Upper lobe of left lung (tissue), 6 donors: ENCODE measurements at places on chromosomes 3 and 15.

DNA sequence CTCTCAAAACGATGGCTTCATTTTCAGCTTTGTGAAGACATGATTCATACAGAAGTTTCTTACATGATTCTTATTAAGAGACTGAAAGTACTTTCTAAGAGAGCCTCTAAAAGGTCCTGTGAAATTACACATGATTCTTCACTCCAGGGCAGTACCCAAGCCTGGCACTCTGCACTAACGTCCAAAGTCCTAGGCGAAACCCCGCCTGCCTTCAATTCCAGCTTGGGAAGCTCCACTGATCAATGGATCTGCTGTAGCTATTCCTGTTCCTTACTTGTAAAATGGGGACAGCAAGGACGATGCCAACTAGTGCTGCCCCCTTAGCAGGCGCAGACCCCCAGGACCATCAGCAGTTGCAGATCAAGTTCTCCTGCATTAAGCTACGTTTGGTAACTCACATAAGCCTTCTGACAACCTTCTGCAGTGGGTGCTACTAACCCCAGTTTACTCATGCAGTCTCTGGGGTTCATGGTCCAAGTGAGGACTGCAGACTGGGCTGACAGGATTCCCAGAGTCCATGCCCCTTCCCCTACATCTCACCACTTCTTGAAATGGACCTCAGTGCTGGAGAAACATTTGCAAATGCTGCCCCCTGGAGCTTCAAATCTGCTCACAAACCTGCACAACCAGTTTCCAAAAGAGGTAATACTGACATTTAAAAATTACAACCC lies 10.6 kb downstream of the CHCHD4 start:
- DNase-seq, result no peak

DNA sequence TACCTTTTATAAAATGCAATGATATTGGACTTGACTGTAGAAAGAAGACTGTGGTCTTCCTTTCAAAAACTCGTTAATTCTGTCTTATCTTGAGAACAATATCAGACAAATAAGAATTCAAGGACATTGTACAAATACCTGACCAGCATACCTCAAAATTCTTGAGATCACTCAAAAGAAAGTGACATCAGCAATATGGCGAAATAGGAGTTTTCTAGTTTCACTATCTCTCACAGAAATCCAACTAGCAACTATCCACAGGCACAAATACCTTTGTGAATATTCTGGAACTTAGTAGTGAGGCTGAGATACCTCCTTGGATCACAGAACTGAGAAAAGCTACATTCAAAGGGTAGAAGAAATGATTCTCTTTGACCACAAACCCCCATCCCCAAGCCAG lies 419.7 kb downstream of the ZNF385D start:
- no peak for DNase-seq

DNA sequence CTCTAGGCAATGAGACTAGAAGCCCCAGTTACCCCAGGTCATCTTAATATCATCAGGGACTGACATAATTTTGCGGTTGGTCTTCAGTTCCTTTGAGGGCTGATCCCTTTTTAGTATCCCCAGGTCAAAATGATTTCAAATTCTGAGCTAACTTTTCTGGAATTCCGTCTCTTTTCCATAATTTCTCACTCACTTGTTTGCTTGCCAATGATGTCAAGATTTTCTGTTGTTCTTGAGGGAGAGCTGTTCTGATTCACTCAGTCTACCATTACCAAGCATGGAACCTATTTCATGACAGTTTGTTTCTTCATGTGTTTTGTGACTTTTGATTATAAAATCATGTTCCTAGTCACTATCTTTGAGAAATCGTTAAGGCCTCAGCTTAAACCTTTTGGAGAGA lies 190.5 kb upstream of the LYSMD4 start:
- no peak for DNase-seq

DNA sequence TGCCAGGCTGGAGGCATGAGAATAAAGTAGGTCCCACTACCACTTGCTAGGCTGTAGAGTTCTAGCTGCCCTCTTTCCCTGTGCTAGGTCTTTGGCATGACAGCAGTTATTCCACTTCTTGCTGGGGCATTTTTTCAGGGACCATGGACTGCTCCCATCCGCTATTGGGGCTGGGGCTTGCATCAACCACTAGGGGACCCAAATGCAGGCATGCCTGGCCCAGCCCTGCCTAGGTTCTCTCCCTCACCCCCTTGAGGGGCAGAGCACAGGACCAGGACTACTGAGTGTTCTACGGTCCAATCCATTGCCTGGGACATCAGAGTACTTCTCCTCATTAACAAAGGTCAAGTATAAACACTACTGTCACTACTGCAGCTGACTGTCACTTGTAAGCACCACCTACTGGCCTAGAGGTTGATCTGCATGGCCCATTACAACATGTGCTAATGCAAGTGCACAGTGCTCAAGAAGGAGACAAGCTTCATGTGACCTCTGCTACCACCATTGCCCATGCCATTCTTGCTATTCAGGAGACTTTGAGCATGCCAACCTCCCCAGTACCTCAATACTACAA lies 270.5 kb downstream of the MBNL1 start:
- no peak for DNase-seq

- no peak for DNase-seq
These were observed 55.6 kb upstream of the LINGO1 start for GRCh38 chr15:77688266-77688665.

DNA sequence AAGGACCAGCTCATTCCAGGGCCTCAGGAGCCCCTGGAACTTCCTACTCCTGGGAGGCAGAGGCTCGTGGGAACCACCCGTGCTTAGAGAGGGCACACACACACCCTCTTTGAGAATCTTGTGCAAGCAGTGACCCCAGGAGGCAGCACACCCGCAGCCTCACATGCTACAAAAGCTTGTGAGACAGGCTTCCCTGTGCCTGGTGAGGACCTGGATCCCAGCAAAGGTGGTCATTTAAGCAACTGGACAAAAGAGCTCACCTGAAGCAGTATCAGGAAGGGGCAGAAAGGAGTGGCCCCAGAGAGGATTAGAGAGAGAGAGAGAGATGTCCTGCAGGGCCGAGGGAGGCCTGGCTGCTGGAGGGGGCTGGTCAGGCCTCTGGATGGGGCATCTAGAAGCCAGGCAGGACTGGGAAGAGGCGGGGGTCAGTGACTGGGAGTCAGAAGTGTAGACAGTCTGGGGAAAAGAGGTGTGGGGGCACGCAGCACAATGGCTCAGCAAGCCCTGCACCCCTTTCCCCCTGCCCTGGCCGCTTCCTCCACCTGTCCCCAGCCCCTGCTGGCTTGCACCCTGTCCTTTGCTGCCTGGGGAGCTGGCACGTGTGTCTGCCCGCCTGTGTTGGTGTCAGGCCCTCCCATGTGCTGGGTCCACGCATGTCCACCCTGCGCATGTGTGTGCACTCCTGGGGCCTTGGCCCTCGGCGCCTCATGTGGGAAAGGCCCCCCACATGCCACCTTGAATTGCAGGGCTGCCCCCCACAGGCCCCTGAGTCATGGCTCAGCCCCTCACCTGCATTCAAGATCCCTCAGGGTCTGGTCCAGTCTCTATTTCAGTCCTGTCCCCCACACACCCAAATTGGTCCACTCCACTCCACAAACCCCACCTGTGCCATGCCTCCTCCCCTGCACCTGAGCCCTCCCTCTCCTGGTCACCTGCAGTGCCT lies 36.9 kb downstream of the TSPAN3 start:
- DNase-seq, result no peak

DNA sequence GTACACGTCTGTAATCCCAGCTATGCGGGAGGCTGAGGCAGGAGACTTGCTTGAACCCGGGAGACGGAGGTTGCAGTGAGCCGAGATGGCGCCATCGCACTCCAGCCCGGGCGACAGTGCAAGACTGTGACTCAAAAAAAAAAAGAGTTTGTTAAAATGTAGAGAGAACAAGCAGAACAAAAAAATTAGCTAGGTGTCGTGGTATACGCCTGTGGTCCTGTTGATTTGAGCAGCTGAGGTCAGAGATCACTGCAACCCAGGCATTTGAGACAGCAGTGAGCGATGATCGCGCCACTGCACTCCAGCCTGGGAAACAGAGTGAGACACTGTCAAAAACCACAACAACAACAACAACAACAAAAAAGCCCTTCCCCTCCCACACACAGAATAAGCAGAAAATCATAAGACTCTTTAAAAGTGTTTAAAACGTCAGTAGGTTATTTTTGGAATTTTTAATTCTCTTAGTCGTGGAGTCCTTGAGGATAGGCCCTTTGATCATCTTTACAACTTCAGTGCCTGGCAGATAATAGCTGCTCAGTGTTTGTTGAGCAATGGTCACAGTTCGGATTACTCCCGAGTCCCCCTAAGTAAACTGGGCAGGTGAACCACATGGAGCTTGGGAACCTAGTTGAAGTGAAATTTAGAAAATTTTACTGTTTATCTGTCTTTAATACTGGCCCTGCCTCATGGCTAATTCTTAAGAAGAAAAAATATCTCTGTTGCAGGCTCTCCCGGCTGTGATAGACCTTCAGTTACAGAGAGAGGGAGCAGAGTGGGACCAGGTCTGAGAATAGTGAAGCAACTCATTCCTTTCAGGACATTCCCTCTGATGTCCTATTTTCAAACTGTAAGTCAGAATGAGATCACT lies 6.2 kb downstream of the NIPA2 start:
- no peak for DNase-seq

DNA sequence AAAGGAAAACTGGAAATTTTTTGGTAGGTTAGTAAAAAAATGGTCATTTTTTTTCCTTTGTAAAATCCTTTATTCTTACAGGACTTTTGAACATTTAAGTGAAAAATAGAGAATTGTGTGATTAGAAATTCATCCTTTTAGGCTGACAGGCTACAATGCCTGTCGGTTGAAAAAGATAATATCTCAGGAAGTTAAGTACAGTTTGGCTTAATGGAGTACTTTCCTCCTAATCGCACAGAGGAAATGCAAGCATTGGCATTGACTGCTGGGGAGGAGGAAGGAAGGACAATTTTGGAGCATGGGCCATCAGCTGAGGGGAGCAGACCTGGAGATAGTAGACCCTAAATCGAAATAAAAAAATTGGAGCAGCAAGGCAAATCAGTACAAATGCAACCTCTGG lies 135.1 kb upstream of the ICE2 start:
- no peak for DNase-seq

GRCh38 chr3:187875863-187876262 lies 130.6 kb upstream of the BCL6 start:
- no peak for DNase-seq

DNA sequence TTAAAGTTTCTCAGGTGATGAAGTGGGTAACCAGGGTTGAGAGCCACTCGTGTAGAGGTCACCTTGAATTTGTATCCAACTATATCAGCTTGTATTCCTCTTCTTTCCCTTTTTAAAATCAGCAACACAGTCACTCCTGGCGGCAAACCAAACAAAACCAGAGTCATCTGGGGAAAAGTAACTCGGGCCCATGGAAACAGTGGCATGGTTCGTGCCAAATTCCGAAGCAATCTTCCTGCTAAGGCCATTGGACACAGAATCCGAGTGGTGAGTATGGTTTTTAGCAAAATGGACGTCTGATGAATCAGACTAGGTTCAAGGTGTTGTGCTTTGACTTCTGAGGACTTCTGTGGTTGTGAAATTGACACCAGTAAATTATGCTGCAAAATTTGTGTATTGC lies 3.9 kb downstream of the RPL35A start:
- DNase-seq, result no peak

DNA sequence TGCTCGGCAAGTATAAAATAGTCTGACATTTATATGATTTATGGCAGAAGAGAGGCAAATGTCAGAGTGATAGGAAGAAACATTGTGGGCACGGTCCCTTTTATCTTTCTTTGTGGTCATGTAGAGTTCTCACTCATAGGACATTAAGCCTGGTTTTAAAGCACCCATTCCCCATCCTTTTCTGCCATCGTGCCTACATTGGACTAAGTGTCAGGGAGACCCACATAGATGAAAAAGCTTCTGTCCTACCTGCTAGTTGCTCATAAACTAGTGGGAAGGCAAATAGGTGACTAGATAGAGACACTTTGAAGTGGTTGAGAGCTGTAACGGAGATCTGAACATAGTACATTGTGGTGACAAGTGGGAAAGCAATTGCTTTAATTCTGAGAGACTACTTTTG lies 155.7 kb downstream of the B3GALNT1 start:
- no peak for DNase-seq

DNA sequence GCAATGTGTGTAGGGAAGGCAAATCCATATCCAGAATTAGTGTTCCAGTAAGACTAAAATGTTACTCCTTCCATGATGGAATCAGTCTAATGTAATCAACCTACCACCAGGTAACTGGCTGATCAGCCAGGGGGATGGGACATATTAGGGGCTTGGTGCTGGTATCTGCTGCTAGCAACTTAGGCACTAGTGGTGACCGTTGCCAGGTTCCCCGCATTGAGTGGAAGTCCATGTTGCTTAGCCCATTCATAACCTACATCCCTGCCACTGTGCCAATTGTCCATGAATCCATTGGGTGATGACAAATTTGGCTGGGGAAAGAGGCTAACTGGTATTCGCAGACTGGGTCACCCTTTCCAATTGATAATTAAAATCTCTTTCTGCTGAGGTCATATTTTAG lies 212.2 kb upstream of the ROBO1 start:
- DNase-seq, result no peak

GRCh38 chr15:44801364-44801763 lies 65.0 kb downstream of the TRIM69 start:
- no peak for DNase-seq

GRCh38 chr3:11928381-11928780 lies 75.8 kb upstream of the SYN2 start:
- no peak for DNase-seq

DNA sequence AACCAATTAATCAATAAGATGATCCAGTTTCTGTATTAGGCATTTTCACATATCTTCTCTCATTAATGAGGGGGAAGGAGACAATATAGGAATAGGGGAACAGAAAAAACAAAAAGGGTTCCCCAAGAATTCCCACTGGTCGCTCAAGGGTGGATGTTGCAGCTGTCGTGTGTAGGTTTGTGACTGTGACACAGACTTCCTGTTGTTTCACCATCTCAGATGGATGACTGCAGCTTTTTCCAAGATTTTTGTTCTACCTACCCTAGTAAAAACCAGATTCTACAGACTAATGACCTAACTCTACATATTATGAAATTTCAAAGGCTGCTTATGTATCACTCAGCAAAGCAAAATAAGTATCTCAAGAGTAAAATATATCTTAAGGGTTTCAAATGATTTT lies 73.7 kb upstream of the MB21D2 start:
- DNase-seq, result no peak

GRCh38 chr15:57323806-57324589 lies 52.3 kb upstream of the CGNL1 start:
- DNase-seq, result peak; percentile 48

- peak; percentile 76 for DNase-seq
These were observed 5.9 kb downstream of the NUP210 start for GRCh38 chr3:13414040-13414729.
